A549 treated with DMSO at 1 μM for 4 hours (cell line): ENCODE measurements at places on chromosomes 16 and 17. TPM values are rescaled to one million over a fixed set of nuclear protein-coding genes. Genes with fewer than 3 reads are reported as not detected.

The ZNF597 gene
- total RNA-seq = 1.0 to 1.2 TPM (median 1.1 TPM) in 5 replicates

The CPHXL2 gene
- total RNA-seq = not detected in 5 replicates

The ABCC12 gene
- 0.03 to 0.37 TPM (median 0.15 TPM) in 4 of 5 replicates, not detected in the other for total RNA-seq

The TSNAXIP1 gene
- total RNA-seq = 0.32 to 0.56 TPM (median 0.47 TPM) in 5 replicates

The ZP2 gene
- not detected in 5 replicates for total RNA-seq

The KRTAP3-1 gene
- total RNA-seq = not detected in 5 replicates

The CNGB1 gene
- 0.08 to 0.39 TPM (median 0.09 TPM) in 5 replicates for total RNA-seq

The SOX15 gene
- total RNA-seq = 0.36 to 0.44 TPM (median 0.37 TPM) in 5 replicates

The TBC1D3H gene
- not detected in 5 replicates for total RNA-seq

The TAT gene
- 0.05 to 0.11 TPM (median 0.07 TPM) in 3 of 5 replicates, not detected in the others for total RNA-seq

The NPIPA7 gene
- 8.4 to 12.8 TPM (median 12.0 TPM) in 5 replicates for total RNA-seq

The GPR179 gene
- 0.02 to 0.07 TPM (median 0.05 TPM) in 5 replicates for total RNA-seq

The HEXIM1 gene
- total RNA-seq = 48.8 to 56.1 TPM (median 51.9 TPM) in 5 replicates

The GAS7 gene
- total RNA-seq = 0.43 to 0.99 TPM (median 0.52 TPM) in 5 replicates

The KRT25 gene
- not detected in 5 replicates for total RNA-seq

The ALOX15B gene
- total RNA-seq = not detected in 5 replicates

The CPPED1 gene
- 21.3 to 23.1 TPM (median 21.6 TPM) in 5 replicates for total RNA-seq

The FOXN1 gene
- total RNA-seq = 0.02 to 0.05 TPM (median 0.03 TPM) in 3 of 5 replicates, not detected in the others

The UTS2R gene
- not detected in 5 replicates for total RNA-seq
